ENCODE measurements at places on chromosomes 1 and 21.

- DNase-seq = no peak
These were observed 40.3 kb upstream of the ETV3 start for GRCh38 chr1:157178490-157178889.

- DNase-seq = no peak
These were observed 34.2 kb downstream of the TRIM11 start for GRCh38 chr1:228372183-228373003.

DNA sequence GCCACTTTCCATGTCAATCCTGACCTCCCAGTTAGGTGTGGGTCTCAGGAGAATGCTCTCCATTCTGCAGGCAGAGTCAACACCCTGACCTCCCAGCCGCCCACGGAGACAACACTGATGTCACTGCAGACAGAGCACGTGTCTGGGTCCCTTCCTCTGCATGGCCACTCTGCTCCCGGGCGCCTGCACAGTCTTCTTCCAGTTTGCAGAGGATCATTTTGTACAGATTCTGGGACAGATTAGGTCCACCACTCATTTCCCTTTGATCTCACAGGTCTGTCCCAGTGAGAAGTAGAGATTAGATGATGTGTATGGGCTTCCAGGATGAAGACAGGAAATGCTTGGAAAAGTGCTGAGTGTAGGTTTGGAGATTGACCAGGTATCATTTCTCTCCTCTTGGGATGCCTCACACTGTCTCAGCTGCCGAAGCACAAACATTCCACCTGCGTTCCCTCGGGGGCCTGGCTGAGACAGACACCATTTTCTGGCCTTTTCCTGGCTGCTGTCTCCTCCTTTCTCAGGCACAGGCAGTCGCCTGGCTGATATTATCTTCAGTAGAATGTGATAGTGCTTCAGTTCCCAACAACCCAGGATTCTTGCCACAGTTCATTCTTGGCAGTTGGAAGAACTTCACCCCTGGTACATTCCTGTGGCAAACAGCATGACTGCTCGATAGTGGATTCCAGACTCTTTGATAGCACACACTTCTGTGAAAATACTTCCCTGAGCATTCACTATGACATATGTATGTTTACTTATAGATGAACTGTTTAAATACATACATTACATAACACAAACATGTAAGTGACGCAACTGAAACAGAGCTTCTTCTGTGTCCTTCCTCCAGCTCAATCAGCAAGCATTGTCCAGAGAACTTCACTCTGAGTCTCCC, 7.9 kb downstream of the MYBPHL start:
- DNase-seq = peak; percentile 32

- no peak for DNase-seq
These were observed 142.0 kb upstream of the C1orf105 start for GRCh38 chr1:172278478-172278877.

- DNase-seq = no peak
These were observed 181.2 kb upstream of the PKN2 start for GRCh38 chr1:88502886-88503285.

- DNase-seq = no peak
These were observed 350.9 kb upstream of the ZP4 start for GRCh38 chr1:238241607-238242006.

GRCh38 chr1:63630238-63630637, 37.0 kb downstream of the PGM1 start:
- no peak for DNase-seq

DNA sequence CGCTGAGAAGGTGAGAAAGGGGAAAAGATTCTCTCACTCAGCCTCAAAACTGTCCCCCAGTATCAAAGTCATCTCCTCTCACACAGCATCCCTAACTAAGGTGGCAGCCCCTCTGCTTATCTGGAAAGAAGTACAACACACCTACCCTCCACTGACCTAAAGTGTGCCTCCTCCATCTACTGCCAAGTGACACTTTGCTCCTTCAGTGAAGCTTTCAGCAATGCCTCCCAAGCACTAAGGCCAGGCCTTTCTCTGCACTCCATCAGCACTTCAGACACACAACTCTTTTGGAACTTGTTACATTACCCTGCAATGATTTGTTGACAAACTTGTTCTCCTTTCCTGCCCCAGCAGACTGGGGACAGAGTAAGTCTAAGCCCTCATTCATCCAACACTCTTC, 1.4 kb downstream of the SH3BP5L start:
- no peak for DNase-seq

DNA sequence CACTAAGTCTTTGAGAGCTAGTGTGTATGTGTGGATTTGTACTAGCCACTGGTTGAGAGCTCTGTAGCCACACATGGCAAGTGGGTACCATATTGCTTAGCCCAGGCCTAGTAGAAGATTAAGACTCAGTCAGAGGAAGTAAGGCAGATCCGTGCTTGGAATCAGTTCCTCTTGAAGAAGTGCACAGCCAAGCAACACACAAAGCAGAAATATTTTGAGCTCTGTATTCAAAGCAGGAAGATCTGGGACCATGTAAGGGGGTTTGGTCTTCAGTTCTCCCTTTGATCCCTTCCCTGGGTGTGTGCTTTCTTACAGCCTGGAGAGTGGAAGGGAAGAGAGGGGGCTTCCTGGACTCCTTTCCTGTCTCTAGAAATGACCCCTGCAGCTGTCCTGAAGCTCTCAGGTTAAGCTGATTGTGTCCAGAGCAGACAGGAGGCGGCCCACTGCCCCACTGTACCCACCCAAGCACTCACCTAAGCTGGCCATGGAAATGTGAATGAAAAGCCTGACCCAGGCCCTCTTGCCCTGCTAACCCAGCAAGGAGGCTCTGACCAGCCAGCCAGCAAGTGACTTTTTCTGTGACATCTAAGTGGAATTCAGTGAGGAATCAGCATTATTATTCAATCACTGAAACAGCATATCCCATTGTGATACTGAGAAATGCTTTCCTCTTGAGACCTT, 3.6 kb downstream of the ETS2 start:
- no peak for DNase-seq

DNA sequence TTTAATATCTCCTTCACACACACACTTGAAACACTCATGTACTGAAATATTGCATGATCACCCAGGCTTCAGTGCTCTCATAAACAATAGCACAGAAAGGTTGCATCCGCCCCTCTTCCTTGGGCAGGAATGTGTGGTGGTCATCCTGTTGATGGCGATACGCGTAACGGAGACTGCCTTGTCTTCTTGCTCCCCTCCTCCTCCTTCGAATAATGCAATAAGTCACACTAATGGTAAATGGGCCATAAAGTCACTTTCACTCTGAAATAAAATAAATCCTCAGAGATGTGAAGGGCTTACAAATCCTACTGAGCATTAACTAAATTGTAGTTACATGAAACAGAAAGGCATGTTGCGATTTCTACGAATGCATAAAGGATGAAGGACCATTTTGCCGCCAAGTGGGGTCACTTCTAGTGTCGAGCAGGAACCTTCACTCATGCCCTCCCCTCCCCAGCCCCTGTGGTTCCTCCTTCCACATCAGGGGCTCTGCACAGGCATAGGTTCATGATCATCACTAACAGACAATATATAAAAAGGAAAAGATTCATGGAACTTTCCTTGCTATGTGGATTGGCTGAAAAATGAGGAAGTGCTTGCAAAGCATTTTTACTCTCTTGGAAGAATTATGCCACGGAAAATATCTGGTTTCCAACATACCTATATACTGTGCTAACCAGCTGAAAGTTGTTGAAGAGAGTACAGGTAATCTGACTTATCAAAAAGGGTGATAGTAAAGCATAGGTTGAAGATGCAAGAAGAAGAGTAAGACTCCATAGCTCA, 1.2 kb upstream of the PGBD5 start:
- no peak for DNase-seq

DNA sequence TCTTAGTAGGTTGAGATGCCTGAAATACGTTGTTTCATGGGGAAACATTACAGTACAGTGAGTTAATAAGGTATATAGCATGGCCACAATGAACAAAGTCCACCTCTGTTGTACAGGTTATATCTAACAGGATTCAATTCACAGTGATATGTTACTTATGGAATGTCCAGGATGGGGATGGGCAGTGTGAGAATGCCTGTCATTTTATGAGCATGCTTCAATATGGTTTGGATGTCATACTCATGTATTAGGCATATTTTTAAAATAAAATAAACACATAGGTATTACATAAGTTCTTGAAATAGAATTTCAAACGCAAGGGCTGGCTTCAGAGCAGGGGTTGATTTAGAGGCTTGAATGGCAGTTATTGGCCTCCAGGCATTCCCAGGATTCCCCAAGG, 6.1 kb upstream of the PHLDA3 start:
- no peak for DNase-seq

- DNase-seq = peak; percentile 61
These were observed 20.7 kb downstream of the C1QB start for GRCh38 chr1:22673486-22674409.

DNA sequence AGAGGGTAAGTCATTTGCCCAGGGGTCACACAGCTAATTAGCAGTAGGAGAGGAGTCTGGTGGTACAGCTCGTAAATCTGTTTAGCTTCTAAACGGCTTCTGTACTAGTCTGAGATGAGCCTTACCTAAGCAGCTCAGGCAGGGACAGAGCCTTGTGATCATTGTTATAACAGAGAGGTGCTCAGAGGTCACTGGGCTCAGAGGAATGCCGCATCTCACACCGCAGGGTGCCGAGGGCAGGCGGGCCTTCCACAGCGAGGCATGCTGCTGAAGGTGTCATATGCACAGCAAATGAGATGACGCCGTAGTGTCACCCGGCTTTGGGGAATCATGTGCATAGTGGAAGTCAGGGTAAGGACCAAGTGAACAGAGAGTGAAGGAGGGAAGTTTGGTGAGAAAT, 305.2 kb upstream of the FMN2 start:
- no peak for DNase-seq

GRCh38 chr1:108114033-108114599, 86.0 kb downstream of the SLC25A24 start:
- DNase-seq = no peak

GRCh38 chr1:110039641-110040040, 5.2 kb downstream of the STRIP1 start:
- no peak for DNase-seq
